ENCODE measurements at places on chromosomes 12 and 14.

GRCh38 chr14:51365241-51365965, 125.4 kb downstream of the TMX1 start:
- DNase-seq: no peak

- DNase-seq: no peak
These were observed 140.9 kb downstream of the TGFB3 start for GRCh38 chr14:75840911-75841310.

DNA sequence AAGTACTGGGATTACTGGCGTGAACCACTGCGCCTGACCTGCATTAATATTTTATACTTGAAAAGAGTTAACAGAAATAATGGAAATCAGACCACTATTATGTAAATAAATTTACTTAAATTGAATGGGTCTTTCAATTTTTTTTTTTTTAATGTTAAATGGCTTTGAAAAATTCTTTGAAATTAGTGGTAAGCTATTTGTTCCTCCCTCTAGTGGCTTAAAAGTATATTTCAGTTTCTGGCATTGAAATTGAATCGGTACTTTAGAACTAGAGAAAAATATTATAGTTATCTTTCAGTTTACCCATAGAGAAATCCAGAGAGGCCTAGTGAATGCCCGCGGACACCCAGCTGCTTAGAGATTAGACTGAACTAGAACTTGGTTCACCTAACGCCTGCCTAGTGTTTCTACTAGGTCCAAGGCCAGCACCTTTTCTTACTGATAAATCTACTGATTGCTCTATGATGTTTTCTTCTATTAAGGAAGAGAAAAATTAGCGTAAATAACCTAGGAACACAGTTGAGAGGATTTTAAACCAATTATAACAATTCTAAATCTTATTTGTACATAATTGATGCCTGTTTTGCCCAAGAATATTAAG, 106.5 kb downstream of the EML1 start:
- DNase-seq: no peak

DNA sequence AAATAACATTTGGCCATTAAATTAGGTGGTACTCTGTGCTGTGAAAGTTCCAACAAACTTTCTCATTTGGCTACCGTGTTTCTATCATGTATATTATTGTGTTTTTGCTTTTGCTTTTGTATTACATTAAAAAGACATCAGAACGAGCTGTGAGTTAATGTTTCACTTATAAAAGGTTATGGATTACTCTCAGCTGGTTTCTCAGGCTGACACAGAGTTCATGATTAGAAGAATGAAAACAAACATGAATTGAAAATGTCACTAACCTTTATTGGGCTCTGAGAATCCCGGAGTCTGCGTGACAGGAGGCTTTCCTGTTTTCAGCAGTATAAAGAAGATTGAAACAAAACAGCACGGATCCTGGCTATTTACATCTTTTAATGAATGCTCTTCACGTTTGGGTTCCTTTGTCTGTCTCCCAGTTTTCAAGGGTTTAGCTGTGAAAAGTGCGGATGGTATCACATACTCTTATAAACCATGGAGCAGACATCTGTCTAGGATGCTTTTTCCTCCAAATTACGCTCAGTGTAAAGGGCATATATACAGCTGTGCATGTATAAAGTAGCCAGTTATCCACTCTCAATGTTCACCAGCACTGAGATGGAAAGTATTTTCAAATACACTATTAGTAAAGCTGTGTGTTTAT, 153.6 kb downstream of the PTCSC3 start:
- peak; percentile 30 for DNase-seq

GRCh38 chr14:27390155-27390554, 792.3 kb upstream of the NOVA1 start:
- DNase-seq: peak; percentile 2

GRCh38 chr14:101635749-101636560, 74.7 kb downstream of the DIO3 start:
- DNase-seq: no peak

- no peak for DNase-seq
These were observed 12.1 kb upstream of the GPX2 start for GRCh38 chr14:64954491-64955240.

GRCh38 chr12:8038659-8039114, 6.2 kb downstream of the FOXJ2 start:
- peak; percentile 73 for DNase-seq

- DNase-seq: peak; percentile 85
These were observed 131.6 kb downstream of the KSR2 start for GRCh38 chr12:117836999-117837736.

DNA sequence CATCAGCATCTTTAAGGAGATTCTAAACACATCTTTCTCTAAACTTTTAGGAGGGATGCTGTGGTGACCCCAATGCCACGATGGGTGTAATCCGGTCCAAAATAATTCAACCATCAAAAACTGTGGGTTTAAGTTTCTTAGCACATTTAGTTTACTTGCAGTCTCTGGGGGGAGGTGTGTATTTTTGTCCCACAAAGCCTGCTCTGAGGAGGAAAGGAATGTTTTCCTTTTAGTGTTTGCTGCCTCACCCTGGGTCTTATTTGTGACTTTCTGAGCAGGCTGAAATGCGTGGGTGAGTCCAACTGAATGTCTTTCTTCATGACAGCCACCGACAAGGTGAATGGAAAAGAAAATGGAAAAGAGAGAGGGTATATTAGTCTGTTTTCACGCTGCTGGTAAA, 1324.7 kb downstream of the AACS start:
- DNase-seq: no peak

- no peak for DNase-seq
These were observed 105.1 kb upstream of the NAV3 start for GRCh38 chr12:77725611-77726010.

- DNase-seq: no peak
These were observed 356.6 kb downstream of the CEP128 start for GRCh38 chr14:80584744-80585505.

- peak; percentile 26 for DNase-seq
These were observed 140.8 kb upstream of the NEDD1 start for GRCh38 chr12:96766232-96766631.

DNA sequence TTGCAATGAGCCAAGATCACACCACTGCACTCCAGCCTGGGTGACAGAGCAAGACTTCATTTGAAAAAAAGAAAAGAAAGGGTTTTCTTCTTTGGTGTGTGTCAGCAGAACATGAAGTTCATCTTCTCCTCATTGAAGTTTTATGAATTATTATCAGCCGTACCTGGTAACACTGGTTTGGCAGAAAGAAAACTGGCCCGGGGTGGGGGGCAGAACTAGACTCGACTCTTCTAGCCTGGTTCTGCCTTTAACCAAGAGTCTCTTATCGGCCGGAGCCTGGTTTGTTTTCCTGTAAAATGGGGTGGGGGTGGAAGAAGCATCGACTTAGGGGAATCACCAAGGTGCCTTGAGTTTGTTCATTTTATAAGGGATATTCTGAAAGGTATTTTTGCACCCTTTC, 64.1 kb downstream of the TECPR2 start:
- no peak for DNase-seq

DNA sequence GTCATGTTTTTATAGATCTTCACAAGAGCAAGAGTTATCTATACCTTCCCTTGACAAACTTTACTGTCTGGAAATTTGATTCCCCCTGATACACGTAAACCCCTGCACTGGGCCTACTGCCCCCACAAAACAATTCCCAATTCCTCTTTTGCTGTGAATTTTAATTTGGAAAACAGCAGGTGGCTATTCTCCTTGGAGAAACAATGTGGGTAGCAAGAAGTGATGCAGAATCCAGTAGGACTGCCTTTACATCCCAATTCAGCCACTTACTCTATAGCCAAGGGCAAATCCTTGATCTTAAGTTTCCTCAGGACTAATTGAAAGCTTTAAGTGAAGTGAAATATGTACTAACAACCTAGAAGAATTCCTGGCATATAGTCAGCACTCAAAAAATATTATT, 129.3 kb downstream of the ACSS3 start:
- DNase-seq: peak; percentile 55

- peak; percentile 73 for DNase-seq
These were observed 75.4 kb upstream of the PWP1 start for GRCh38 chr12:107610021-107610859.

DNA sequence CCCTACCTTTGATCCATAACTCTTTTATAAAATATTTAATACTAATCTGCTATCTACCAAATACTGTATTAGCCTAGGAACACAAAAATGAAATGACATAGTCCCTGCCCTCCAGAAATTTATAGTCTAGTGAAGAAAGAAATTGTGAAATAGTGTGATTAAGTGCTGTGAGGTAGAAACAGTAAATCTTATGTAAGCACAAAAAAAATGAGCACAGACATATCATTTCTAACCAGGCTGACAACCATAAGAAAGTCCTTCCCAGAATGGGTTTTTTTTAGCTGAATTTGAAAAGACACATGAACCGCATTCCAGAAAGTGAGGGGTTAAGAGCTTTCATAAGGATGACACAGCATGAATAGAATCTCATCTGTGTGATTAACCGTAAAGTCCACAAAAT, 145.9 kb downstream of the SOX5 start:
- DNase-seq: no peak

GRCh38 chr14:20626274-20626673, 15.2 kb downstream of the OR6S1 start:
- peak; percentile 12 for DNase-seq

DNA sequence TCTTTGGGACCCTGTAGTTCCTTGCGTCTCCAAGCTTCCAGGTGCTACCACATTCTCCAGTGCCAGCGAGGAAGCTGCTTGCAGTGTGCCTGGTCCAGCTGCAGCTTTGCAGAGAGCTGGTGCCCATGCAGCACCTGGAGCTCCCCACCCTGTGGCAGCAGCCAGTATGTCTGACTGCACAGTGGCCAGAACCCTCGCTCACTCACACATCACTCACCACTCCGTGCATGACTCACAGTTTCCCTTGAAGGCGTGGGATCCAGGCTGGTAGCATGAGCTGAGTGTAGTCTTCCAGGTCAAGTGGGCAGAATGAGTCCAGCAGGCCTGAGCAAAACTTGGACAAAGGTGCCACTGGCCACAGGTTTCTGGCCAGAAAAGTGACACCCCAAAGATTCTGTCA, 33.6 kb downstream of the SDR9C7 start:
- no peak for DNase-seq

DNA sequence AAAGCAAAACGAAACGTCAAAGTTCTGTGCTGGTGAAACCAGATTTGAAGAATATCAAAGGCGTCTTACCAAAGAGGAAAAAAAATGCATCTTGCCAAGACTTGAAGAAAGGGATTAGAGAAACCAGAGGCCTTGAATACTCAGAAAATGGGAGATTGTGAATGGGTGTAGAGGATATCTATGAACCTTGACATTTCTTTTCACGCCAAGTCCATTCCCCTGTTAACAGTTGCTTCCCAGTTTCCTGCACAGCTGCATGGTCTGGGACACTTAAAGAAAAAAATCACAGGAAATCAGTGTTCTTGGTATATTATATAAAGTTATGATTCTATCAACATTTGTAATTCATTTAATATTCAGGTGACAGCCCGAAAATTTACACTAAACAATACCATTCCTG, 1.4 kb upstream of the GTF2A1 start:
- no peak for DNase-seq

GRCh38 chr12:54853933-54854538, at the start of gene MUCL1:
MUCL1 (plus strand) TSS chr12:54854516; CDS start chr12:54854583, 67 bp downstream.
- DNase-seq: peak; percentile 76

- peak; percentile 76 for DNase-seq
These were observed 8.1 kb upstream of the PCED1B start for GRCh38 chr12:47071241-47071852.

GRCh38 chr12:122870163-122870842, 25.6 kb downstream of the VPS37B start:
- no peak for DNase-seq

DNA sequence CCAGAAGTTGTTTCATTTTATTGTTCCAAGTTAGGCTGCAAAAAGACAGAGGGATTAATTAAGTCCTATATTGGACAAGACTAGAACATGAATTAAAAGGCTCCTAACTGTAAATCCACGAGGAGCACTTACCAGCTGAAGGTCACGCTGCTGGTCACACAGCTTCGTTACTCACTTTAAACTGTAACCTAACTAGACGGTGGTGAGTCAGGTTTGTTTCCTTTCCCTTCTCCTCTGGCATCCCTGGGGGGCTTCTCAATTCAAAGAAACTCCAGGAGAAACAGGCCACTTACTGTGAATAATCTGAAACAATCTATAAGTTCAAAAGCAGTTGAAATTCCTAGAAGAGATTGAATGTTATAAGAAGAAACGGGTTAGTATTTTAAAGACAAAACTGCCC, 331.4 kb downstream of the BCAT1 start:
- DNase-seq: no peak

GRCh38 chr14:100844082-100844408, 18.1 kb downstream of the MEG3 start:
- DNase-seq: no peak

- DNase-seq: no peak
These were observed 117.4 kb downstream of the KTN1 start for GRCh38 chr14:55697414-55697861.

- DNase-seq: no peak
These were observed 42.3 kb downstream of the ANAPC7 start for GRCh38 chr12:110361216-110361615.

DNA sequence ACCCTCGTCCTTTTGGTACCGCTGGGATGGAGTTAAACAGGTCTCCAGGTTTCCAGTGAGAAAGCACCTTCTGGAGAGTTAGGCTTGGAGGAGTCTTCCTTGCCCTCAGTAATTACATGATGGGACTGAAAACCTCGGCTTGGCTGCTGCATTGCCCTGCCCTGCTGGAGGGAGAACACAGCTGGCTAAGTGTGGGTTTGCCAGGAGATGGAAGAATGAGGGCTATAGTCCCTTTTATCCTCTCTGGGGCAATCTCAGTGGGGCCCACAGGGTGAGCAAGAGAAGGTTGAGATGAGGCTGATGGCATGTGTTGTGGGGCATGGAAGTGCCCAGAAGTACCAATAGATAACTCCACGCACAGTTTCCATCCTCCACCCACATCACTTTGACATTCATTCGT, 23.2 kb upstream of the MEG3 start:
- no peak for DNase-seq

- no peak for DNase-seq
These were observed 26.6 kb downstream of the RASSF3 start for GRCh38 chr12:64636856-64637255.

- no peak for DNase-seq
These were observed 72.5 kb upstream of the SRRM4 start for GRCh38 chr12:118908811-118909210.

GRCh38 chr14:55780156-55780946, 200.3 kb downstream of the KTN1 start:
- DNase-seq: no peak

GRCh38 chr14:74571901-74572725, 39.9 kb downstream of the LTBP2 start:
- DNase-seq: no peak

GRCh38 chr14:98953551-98954348, 318.2 kb downstream of the BCL11B start:
- no peak for DNase-seq

- no peak for DNase-seq
These were observed 22.2 kb downstream of the CPSF2 start for GRCh38 chr14:92143962-92144361.

GRCh38 chr14:94404561-94404960, 16.2 kb upstream of the SERPINA1 start:
- no peak for DNase-seq

DNA sequence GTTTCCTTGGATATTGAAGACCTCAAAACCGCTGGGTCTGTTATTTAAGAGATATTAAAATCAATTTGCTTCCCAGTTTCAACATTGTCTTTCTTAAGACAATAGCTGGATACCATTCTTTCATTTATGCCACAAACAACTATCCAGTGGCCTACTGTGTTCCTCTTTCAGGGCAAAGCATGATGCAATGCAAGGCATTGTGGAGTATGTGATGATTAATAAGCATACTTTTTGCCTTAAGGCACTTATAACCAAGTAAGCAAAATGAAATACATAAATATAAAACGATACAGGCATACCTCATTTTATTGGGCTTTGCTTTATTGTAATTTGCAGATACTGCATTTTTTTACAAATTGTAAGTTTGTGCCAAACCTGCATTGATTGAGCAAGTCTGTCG, 45.5 kb downstream of the SCN8A start:
- no peak for DNase-seq

Data from neural progenitor cell (in vitro differentiated cells).